ENCODE measurements at places on chromosomes 5 and 9. TPM values are rescaled to one million over a fixed set of nuclear protein-coding genes. Genes with fewer than 3 reads are reported as not detected.

DNA sequence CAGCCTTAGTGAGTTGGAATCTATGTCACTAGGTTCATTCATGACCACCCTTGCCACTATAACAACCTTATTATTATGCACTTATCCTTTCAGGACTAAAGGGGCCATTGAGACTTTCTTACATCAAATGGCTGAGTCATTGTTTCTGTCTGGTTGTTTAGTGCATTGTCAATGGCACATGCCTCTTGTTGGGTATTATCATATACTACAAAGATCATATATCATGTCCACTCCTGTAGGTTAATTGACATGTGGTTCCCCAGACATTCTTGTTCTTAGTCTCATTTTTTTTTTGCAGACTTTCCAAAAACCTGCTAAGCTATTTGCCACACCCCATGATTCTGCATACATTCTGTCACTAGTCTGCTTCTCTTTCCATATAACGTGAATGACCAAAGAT lies 66.7 kb upstream of the PRDM9 start:
- no peak for DNase-seq

The PCDHAC1 gene
- total RNA-seq = 17.3 TPM

GRCh38 chr5:6755519-6755918 lies 42.3 kb downstream of the TENT4A start:
- no peak for DNase-seq

The KIAA0825 gene
- total RNA-seq = 0.63 TPM

The PAEP gene
- not detected for total RNA-seq

DNA sequence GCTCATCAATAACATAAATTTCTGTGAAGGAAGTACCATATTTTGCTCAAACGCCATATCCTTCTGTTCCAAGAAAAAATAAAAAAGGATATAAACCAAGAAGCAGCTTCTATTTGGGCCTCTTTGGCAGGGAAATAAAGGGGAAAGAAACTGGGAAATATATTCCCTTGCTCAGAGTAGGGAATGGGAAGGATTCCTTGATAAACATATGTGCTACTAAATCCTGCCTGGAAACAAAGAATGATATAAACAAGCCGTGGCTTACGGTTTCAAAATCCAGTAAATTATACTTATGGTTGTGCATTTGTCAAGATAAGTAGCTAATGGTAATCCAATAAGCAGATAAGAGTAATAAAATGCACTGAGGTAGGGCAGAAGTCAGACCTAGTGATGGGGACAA lies 481.6 kb downstream of the NTRK2 start:
- DNase-seq = no peak

GRCh38 chr5:78624011-78624541 lies 24.5 kb downstream of the LHFPL2 start:
- no peak for DNase-seq

The KCNV2 gene
- 1.4 TPM for total RNA-seq

The CBY3 gene
- 0.44 TPM for total RNA-seq

The OLFML2A gene
- 7.4 TPM for total RNA-seq

The KIF12 gene
- total RNA-seq = 2.0 TPM

DNA sequence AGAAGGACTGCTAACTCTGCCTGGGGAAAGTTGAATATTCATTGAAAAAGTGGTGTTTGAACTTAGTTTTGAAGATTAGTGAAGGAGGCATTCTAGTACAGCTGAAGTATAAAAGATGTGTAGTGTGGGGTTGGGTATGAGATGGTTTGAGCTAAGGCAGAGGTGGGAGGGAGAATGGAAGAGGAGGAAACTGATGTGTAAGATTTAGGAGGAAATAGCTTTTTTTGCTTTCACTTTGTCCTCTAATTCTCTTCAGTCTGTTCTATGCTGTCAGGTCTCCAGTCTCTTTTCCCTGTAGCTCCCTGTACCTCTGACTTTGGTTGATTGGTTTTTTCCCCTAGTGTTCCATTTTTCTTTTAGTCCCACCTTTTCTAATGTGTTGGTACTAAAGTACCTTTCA lies 9.0 kb downstream of the CREBRF start:
- no peak for DNase-seq

DNA sequence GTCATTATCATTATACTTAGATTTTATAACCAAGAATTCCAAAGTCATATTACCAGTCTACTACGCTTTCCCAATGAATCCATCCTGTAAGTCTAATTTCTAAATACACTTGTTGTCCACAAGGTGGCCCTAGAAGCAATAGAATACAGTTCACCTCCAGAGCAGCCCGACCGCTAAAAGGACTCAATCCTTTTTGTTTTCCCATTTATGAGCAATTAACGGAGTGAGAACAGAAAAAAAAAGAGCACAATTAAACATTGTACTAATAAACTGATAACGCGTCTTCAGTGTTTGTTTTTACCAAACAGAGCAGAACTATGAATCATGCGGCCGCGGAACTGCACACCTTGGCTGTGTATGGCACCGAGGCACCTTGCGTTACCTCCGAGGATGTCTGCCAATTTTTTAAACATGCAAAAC lies 160.7 kb upstream of the DAPK1 start:
- DNase-seq = peak; percentile 46

The SPINK1 gene
- total RNA-seq = 1.4 TPM

DNA sequence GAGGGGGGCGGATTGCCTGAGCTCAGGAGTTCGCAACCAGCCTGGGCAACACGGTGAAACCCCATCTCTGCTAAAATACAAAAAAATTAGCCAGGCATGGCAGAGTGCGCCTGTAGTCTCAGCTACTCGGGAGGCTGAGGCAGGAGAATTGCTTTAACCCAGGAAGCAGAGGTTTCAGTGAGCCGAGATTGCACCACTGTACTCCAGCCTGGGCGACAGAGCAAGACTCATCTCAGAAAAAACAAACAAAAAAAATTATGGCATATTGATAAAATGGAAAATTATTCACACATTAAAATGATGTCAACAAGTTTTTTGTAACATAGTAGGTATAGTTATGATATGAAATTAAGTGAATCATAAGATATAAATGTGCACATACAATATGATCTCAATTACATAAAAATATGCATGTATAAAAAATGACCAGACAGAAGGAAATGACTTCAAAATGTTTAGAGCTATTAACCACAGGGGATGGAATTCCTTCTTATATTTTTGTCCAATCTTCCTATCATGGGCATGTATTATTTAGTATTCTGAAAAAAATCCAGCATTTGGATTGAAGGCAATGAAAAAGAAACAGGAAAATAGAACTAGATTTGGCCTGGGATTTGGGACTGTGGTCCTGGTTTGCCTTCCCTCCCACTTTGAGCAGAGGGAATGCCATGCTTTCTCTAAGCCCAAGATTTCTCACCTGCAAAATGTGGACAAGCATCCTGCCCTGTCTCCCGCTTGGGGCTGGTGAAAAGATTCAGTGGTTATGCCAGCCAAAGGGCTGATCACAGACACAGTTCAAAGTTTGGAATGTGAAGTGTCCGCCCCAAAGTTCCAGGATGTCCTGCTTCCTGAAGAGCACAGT lies 19.5 kb downstream of the SPAAR start:
- DNase-seq = no peak

The CKMT2 gene
- 1.2 TPM for total RNA-seq

- DNase-seq = no peak
Observed at GRCh38 chr9:18441261-18441660, 32.7 kb upstream of the ADAMTSL1 start.

GRCh38 chr9:109584205-109584604 lies 86.1 kb upstream of the PTPN3 start:
- DNase-seq = no peak

DNA sequence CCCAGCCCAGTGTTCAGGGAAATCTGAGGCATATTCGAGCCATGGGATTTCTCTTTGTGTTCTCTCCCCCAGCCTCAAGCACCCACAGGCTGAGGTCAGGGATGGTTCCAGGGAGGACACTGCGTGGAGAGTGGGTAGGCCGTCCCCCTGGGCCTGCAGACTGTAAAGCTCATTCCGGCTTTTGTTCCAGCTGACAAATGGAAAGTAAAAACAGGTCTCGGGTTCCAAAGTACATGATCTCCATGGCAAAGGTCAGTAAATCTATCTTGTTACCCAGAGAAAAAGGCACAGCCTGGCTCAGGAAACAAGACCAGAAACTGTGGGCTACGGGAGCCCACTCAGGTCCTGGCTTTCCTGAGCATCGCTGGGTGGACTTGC lies 116.2 kb downstream of the ROR2 start:
- DNase-seq = peak; percentile 31

GRCh38 chr9:115211413-115212124 lies 93.6 kb upstream of the TNC start:
- no peak for DNase-seq

The C1QTNF2 gene
- total RNA-seq = not detected

GRCh38 chr9:123401879-123402513 lies 46.0 kb downstream of the CRB2 start:
- peak; percentile 88 for DNase-seq

- DNase-seq = no peak
Observed at GRCh38 chr5:144463481-144464223, 293.0 kb downstream of the KCTD16 start.

The MELK gene
- 71.4 TPM for total RNA-seq

The CTXN3 gene
- total RNA-seq = not detected

DNA sequence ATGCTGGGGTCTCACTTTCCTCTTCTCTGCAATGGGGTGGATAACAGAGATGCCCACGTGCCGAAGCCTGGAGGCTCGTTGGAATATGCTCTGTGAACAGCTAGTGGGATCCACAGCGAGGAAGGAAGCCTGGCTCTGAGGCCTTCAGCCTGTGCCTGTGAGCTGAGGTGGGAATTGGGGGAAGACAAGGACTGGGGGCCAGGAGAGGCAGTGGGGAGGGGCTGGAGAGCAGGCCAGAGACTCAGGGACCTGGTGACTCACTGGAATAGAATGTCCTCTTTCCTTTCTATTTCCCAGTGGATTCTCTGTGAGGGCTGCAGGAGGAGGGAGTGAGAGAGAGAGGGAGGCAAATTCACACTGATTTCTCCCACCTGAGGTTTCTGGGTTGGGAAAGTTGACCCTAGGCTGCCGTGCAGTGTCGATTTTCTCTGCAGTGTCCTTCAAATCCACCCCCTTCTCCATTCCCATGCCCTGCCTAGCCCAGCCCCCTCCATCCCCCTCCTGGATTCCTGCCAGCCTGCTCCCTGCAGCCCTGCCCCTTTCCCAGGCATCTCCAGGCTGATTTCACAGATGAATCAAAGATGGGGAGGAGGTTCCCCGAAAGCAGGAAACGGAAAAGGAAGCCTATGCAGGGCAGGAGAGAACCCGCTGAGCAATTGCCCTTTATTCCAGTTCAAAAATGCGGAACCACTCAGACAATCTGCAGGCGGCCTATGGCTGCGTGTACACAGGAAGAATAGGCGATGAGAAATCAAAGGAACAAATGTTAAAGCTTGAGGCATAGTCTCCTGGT lies 1.4 kb upstream of the SPAAR start:
- DNase-seq = peak; percentile 85

- no peak for DNase-seq
Observed at GRCh38 chr5:112004867-112005622, 248.1 kb upstream of the NREP start.

GRCh38 chr5:17379100-17379951 lies 118.7 kb upstream of the TAF11L2 start:
- DNase-seq = no peak

GRCh38 chr5:156920861-156921431 lies 42.1 kb downstream of the TIMD4 start:
- no peak for DNase-seq
